ENCODE measurements at places on chromosomes 7 and 10.

- no peak for DNase-seq
Observed at GRCh38 chr7:105316578-105317344, 72.0 kb downstream of the SRPK2 start.

- no peak for DNase-seq
Observed at GRCh38 chr7:104653825-104654401, 325.5 kb downstream of the LHFPL3 start.

DNA sequence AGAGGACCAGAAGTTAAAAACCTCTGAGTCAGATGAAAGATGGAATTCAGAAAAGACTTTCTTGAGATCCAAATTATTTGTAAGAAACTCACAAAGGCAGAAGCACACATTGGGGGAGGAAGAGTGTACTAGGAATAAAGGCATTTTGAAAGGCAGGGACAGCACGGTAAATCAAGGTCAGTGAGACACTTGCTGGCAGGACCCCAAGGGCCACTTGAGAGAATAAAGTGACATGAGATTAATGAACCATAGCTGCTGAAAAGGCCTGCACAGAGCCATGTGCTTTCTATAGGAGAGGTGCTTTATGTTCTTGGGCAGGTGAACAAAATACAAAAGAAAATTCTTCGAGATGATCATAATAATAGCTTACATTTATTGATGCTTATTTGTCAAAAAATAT lies 929.9 kb upstream of the MBL2 start:
- DNase-seq = no peak

- no peak for DNase-seq
Observed at GRCh38 chr10:110523736-110524135, 26.0 kb downstream of the DUSP5 start.

DNA sequence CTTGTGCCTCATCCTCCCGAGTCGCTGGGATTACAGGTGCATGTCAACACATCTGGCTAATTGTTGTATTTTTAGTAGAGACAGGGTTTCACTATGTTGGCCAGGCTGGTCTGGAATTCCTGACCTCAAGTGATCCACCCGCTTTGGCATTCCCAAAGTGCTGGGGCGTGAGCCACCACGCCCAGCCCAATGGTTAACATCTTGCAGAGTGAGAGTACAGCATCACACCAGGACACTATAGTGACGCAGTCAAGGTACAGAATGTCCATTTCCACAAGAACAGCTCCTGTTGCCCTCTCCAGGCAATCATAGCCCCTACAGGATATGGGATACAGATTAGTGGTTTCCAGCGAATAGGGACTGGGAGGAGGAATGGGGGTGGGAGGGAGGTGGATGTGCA lies 34.0 kb downstream of the MYO1G start:
- no peak for DNase-seq

GRCh38 chr7:157384301-157384700 lies 47.5 kb downstream of the DNAJB6 start:
- DNase-seq = no peak

DNA sequence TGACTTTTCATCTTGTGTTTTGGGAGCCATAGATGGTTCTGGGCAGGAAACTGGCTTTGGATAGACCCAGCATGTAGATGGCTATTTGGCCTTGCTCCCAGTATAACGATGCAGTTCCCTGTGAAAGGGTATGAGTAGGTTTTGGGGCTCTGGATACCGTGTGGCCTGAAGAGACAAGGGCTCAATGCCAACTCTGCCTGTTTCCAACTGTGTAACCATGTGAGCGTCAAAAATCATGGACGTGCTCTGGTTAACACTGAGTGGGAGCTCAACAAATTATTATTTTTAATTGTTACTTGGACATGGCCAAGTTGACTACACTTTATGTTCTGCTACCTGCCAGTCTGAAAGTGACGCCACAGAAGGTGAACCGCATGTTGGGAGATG lies 41.8 kb downstream of the EGFR start:
- DNase-seq = no peak

DNA sequence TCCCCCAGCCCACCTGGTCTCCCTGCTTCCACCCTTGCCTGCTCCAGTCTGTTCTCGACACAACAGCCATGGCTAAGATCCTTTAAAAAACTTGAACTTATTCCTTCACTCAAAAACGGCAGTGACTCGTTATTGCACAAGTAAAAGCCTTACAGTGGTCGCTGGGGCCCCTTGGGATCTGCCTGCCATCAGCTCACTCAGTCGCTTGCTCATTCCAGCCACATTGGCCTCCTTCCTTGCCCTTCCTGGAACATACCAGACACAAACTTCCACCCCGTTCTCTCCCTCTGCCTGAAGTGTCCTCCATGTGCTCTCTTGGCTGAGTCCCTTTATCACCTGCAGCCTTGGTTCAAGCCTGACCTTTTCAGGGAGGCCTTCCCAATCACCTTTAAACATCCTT lies 4.7 kb downstream of the CCNY start:
- DNase-seq = no peak

- DNase-seq = no peak
Observed at GRCh38 chr7:138658889-138659288, 42.3 kb downstream of the SVOPL start.

- DNase-seq = no peak
Observed at GRCh38 chr7:46109437-46109836, 188.4 kb upstream of the IGFBP3 start.

GRCh38 chr10:130954326-130954905 lies 357.1 kb downstream of the TCERG1L start:
- no peak for DNase-seq

DNA sequence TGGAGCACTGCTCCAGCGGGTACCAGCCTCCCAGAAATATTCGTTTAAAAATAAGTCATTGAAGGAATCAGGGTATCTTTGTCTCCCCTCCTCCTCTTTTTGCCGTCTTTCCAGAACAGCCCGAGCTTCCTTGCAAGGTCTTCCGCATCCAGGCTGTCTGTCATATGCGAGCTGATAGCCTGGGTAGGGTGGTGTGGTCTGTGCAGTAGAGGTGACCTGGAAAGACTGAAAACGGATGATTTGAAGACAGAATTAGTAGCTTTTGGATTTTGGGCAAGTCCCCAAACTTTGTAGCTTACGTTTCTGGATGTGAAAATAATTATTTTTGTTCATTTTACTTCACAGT lies 480 bp downstream of the VPS50 start:
- no peak for DNase-seq

DNA sequence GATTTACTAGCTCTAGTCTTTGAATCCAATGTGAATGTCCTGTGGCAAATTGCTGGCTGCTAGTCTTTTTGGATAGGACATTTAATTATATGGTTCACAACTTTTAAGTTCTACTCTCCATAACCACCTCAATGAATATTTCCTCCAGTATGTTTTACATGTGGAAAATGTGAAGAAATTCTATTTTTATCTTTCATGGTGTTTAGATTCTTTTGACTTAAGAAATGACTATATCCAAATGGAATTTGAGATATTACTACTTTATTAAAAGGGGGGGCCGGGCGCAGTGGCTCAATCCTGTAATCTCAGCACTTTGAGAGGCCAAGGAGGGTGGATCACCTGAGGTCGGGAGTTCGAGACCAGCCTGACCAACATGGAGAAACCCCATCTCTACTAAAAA lies 202.0 kb downstream of the ARL4A start:
- DNase-seq = no peak

DNA sequence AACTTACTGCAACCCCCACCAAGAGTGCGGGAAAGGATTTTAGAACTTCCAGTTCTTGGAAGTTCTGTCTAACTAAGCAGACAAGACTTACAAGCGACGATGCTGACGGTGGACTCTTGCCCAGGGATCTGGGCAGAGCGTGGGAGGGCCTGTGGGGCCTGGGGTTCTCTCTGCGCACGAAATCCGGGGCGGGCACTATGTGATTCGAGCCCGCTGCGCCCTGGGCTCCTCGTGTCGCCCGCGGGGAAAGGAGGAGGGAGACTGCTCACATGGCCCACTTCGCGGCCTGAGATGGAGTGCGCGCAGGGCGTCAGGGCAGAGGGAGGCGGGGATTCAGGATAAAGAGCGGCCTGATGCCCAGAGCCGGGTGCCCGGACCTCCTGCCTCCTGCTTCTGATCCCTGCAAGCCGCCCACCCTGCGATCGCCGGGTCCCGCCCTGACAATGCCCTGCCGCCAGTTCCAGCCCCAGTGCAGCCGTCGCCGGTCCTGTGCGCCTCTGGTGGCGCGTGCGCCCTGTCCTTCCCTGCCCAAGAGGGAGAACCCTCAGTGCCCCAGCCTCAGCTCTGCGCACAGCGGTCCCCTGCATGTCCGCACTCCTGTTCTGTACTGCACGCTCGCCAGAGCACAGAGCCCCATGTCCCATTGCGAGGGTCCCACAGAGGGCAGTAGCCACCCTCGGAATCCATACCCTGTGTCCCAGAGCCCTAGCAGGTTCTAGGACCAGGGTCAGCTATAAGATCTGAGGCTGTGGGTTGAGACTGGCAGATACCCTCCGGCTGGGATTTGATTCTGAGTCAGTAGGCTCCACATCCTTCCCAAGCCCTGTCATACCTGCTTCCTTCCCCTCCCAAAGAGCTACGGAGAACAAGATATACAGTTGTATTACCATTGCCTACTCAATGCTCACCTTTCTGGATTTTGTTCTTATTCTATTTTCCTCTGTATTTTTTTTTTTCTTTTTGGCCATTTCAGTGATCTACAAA lies 99.4 kb upstream of the TMEM106B start:
- no peak for DNase-seq

DNA sequence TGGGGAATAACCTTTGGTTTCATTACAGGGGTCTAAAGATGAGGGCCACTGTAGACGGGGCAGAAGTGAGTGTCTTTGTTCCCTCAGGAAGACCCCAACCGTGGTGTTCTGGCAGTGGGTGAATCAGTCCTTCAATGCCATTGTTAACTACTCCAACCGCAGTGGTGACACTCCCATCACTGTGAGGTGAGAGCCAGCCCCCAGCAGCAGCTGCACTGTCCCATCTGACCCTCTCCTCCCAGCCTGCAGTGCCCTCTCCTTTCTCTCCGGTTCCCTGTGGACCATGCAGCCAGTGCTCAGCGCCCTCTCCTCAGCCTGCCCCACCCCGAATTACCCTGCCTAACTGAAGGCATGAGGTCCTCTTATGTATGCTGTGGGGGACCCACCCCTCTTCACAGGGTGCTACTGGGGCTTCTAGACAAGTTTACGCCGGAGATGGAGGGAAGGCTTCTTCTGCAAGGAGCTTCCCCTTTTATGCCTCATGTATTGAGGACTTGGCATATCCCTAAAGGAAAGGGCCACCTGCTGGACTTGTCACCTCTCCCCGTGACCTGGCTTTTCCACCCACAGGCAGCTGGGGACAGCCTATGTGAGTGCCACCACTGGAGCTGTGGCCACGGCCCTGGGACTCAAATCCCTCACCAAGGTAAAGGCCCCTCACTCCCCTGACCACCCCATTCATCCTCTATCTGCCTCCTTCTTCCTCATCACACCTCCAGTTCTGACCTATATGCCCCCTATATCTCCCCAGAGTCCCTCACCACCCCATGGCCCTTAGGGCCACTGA lies 5.1 kb downstream of the SFXN3 start:
- DNase-seq = no peak
